ENCODE measurements at places on chromosomes 2 and 18. TPM values are rescaled to one million over a fixed set of nuclear protein-coding genes. Genes with fewer than 3 reads are reported as not detected.

DNA sequence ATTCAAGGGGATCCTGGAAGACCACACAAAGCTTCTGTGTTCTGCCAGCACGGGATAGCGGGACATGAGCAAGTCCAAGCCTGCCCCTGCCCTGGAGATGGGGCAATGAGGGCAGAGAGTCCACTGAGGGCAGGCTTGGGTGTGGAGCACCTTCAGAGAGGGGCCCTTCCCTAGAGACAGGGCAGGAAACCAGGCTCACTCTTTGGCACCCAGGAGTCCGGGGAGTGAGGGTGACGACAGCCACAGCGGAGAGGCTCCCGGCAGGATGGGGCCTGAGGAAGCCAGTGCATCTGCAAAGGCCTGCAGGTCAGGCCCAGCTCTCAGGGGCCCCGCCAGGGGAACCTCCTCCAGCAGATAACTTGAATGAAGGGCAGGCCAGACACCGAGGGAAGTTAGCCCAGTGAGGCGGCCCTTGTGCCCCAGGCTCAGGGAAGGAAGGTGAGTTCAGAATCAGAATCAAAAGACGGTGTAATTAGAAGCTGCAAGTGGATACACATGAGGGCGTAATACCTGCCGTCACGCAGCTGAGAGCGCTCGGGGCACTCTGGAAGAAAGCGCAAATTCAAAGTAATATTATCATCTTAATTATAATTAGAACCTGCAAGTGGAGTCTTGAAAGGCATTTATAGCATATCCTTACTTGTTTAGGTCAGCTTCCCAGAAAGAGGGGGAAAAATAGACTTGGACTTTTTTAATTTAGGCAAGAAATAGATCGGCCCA, 142.6 kb upstream of the LGALSL start:
- no peak for DNase-seq

GRCh38 chr2:197673606-197674005, 1.8 kb downstream of the RFTN2 start:
- no peak for DNase-seq

Gene LBX2
- not detected for total RNA-seq

DNA sequence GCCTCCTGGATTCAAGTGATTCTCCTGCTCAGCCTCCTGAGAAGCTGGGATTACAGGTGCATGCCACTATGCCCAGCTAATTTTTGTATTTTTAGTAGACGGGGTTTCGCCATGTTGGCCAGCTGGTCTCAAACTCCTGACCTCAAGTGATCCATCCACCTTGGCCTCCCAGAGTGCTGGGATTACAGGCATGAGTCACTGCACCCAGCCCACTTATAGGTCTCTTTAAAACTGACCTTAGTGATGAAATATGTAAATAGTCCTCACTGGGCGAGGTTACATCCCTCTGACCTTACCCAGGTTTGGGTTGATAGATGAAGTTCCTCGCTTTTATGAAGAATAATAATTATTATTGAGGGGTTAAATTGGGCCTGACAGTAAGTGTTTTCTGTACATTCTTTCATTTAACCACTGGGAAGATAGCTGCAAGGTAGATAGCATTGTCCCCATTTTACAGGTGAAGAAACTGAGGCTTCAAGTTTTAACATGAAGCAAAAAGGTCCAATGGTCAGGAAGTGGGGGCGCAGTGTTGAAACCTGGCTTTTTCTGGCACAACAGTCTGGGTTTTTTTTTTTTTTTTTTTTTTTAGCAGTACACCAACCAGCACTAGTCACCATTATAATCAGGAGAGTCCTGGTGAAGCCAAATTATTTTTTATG, 174.8 kb upstream of the EPAS1 start:
- no peak for DNase-seq

GRCh38 chr18:43774497-43774896, 497.2 kb upstream of the SYT4 start:
- no peak for DNase-seq

Gene BMP10
- total RNA-seq: not detected

GRCh38 chr2:74514368-74515270, at the start of gene TLX2:
TSS of gene TLX2 (plus strand) at chr2:74514450. CDS start at chr2:74514807, 357 bp downstream.
- DNase-seq: no peak

DNA sequence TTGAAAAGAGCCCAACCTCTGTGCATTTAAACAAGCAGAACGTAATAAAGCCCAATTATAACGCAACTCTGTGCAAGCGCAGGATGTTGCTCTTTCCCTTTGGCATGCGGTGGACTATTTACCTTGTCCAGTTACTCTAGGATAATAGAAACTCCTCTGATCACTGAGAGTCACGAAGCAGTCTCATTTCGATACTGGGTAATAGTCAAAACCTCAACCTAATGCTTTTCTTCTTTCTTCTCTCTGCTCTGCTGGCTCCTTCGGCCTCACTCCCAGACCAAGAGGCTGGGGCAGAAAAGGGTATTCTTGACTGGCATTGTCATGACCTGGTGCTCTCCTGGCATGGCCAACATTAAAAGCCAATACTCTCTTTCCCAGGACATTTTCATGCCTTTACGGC, 89.7 kb upstream of the GCFC2 start:
- no peak for DNase-seq

Gene CXCR1
- not detected for total RNA-seq

GRCh38 chr2:230043461-230043860, 25.3 kb downstream of the SLC16A14 start:
- no peak for DNase-seq

Gene AQP12B
- total RNA-seq: not detected

DNA sequence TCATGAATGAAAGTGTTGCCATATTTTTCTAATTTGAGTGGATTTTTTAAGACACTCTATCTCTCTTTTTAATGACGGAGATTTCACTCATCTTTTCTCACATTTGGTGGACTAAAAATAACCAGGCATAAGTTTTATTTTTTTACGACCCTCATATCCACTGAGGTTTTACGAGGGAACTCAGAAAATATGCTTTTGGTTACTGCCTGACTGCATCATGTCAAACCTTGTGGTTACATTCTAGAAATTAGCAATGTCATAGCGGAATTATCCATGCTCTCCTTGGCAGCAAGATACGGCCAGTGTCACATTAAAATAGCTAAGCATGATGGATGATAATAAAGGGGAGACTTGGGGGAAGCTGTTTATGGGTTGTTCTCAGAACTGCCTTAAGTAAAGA, 428.6 kb upstream of the FSHR start:
- DNase-seq: no peak

Gene GPR155
- total RNA-seq: 15.6 TPM

GRCh38 chr2:216927163-216927562, 67.3 kb upstream of the TNP1 start:
- no peak for DNase-seq

GRCh38 chr2:38095079-38095995, 19.4 kb upstream of the CYP1B1 start:
- DNase-seq: no peak

Gene MC5R
- total RNA-seq: 2.2 TPM

- DNase-seq: no peak
Measured at GRCh38 chr2:183063083-183063482, 15.5 kb upstream of the DUSP19 start.

GRCh38 chr18:62450175-62450545, 72.7 kb upstream of the ZCCHC2 start:
- no peak for DNase-seq

GRCh38 chr2:144607099-144607498, 87.2 kb upstream of the ZEB2 start:
- no peak for DNase-seq

GRCh38 chr2:145416640-145417039, 896.7 kb upstream of the ZEB2 start:
- no peak for DNase-seq

DNA sequence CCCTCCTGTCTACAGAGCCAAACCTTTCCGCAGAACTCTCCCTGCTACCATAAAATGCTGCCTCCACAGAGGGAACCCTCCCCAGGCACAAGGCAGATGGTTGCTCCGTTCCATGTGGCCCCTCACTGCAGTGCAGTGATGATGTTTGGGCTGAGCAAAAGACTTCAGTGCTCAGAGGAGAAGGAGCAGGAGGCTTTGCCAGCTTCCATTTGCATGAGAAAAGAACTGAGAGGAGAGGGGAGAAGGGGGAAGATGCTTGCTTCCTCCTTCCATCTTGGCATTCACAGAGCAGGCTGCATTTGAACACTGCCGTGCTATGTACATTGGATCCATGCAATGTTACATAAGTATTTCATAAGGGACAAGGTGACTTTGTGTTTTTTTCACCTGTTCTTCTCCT, 46.6 kb upstream of the TMEM200C start:
- no peak for DNase-seq

- DNase-seq: no peak
Measured at GRCh38 chr2:229419158-229419557, 148.1 kb upstream of the PID1 start.

GRCh38 chr18:10006311-10006893, 92.6 kb downstream of the VAPA start:
- no peak for DNase-seq

- no peak for DNase-seq
Measured at GRCh38 chr2:176398243-176399073, 129.2 kb downstream of the MTX2 start.

GRCh38 chr18:68948622-68949021, 150.7 kb downstream of the CCDC102B start:
- no peak for DNase-seq

DNA sequence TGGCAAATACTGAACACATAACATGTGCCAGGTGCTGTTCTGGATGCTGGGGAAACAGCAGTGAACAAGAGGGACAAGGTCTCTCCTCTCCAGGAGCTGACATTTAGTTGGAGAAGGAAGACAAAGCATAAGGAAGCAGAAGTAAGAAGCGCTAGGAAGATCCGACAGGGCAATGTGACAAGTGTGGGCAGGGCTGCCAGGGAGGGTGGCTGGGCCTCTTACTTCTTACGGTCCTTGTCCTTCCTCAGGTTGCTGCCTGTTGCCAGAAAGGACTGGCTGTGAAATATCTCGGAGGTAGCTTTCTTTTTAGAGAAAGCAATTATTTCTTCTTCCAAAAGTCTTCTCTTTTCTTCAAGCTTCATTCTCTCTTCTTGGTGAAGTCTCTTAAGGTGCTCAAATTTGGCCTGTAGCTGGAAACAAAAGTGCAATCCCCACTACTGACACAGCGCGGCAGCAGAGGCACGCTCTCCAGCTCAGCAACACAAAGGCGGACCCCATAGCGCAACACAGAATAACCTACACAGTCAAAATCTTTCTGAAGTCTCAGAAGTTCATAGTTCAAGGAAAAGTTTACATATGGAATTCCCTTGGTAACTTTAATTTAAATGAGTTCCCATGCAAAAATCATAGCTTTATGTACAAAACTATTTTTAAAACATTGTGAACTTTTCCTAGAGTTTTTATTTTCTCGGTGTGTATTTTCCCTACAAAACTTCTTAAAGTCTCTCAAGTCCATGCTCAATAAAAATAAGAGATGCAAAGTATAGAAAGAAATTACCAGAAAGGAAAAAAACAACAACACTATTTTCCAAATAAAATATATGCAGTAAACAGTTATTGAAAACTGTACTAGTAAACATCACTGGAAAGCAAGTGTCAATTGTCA, 67.7 kb downstream of the SEPTIN10 start:
- peak; percentile 20 for DNase-seq

Gene SCYGR4
- total RNA-seq: not detected

GRCh38 chr2:107542314-107542740, 284.4 kb upstream of the RGPD4 start:
- no peak for DNase-seq

DNA sequence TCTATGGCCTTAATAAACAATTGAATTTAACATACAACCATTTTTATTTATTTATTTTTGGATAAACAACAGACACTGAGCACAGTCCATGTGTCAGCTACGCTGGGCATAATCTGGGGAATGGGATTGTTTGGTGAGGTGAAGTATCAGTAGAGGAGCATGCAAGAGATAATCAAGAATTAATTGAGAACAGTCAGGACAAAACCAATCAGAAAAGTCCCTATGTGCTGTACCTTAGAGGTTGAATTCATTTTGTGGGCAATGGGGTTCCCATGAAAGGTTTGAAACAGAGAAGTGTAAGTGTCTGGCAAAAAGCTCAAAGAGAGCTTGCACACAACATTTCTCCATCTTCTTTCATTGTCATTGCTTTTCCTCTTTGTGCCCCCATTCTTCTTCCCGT, 198.2 kb downstream of the RNF144A start:
- no peak for DNase-seq

- no peak for DNase-seq
Measured at GRCh38 chr2:241898463-241899270, 29.1 kb downstream of the RTP5 start.

- DNase-seq: no peak
Measured at GRCh38 chr2:35443087-35443486, 912.5 kb upstream of the CRIM1 start.

DNA sequence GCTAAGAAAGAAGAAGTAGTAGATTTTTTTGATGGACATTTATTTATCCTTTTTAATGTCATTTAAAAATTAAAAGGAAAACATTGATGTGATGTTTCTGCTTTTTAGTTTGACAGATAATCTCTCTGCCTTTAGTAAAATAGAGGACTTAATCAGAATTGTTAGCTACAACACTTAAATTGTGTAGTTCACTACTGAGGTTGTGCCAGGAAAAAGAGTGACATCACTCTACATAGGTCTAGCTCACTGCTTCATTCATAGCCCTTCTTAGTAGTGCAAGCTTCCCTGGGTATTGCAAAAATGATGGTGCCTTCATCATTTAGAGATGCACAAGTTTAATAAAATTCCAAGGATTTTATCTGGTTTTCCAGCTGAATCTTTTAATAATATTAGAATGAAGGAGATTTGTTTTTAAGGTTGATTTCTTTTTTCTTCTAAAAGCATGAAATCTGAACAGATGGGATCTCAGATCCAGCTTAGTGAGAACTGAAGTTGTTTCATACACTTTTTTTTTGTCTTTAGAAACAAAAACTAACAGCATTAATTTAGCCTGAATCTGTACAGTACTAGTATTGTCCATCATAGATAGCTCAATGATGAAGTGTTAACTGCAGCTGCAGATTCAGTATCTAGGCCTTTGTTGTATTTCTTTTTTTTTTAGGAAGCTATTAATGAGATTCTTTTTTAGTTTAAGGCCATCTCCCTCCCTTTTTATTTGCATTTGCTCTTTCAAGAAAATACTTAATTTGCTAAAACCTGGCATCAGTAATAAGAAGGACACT, 20.6 kb upstream of the TMEFF2 start:
- no peak for DNase-seq

DNA sequence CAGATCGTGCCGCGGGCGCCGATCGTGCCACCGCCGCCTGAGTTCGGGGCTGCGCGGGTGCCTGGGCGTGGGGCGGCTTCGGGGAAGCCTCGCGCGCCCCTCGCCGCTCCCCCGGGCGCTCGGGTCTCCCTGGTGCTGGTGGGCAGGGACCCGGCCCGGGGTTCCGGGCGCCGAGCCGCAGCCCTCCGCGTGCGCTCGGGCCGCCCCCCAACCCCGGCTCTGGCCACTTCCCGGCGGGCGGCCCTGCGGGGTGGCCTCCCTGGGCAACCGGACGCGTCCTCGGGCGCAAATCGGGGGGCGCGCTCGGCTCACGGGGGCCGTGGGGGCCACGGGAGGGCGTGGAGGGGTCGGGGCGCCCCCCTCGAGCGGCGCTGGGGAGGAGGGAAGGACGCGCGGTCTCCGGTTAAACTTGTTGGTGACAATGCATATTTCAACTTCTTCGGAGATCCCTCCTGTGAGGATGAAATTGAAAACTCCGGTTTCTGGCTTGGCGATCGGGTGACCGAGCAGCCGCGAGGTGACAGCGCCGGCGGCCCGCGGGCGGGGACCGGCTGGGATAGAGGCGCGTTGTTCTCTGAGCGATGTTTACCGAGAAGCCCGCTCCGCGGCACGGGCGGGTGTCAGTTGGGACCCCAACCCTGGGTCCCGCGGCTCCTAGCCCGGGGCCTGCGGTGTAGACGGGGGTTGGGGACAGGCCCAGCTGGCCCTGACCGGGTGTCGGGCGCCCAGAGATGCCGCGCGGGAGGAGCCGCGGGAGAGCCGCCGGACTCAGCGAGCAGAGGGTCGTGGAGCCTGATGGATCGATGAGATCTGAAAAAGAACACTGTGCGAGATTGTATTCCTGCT, 676 bp downstream of the SH3BP4 start:
- DNase-seq: no peak
